ENCODE measurements at places on chromosomes 2 and 18. TPM values are rescaled to one million over a fixed set of nuclear protein-coding genes. Genes with fewer than 3 reads are reported as not detected.

The CYTIP gene
- total RNA-seq: 6.0 TPM

The CDH7 gene
- 0.07 TPM for total RNA-seq

The ARHGAP15 gene
- 3.3 TPM for total RNA-seq

The SP140 gene
- total RNA-seq: 2.9 TPM

The PRKAG3 gene
- not detected for total RNA-seq

The SCN9A gene
- 2.0 TPM for total RNA-seq

The SP140L gene
- 15.6 TPM for total RNA-seq

The TUBA3E gene
- 0.83 TPM for total RNA-seq

The RTKN gene
- total RNA-seq: 1.6 TPM

The INHBB gene
- total RNA-seq: 2.9 TPM

- no peak for DNase-seq
Measured at GRCh38 chr2:129910446-129911362, 68.8 kb upstream of the RAB6C start.

- DNase-seq: no peak
Measured at GRCh38 chr2:240946046-240946445, 39.9 kb downstream of the CROCC2 start.

GRCh38 chr2:727071-727470 is 49.9 kb upstream of the TMEM18 start:
- DNase-seq: no peak

DNA sequence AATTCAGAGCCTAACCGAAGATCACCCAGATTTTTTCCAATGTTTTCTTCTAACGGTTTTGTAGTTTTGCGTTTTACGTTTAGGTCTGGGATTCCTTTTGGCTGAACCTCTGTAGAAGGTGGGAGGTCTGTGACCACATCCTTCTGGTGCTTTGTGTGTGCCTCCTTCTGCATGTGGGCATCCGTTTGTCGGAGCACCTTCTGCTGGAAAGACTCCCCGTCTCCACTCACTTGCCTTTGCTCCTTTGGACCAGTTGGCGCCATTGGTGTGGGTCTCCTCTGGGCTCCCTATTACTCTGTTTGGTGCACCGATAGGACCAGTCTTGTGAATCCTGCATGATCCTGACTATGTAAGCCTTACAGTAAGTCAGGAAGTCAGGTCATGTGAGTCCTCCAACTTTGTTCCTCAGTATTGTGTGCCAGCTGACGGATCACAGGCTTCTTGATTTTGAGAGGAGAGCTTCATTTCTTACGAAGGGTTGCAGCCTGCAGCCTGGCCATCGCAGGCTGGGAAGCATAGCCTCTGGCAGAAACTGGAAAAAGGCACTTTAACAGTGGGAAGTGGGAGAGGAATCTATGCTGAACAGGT is 13.6 kb downstream of the AQP12A start:
- no peak for DNase-seq

GRCh38 chr2:152584301-152584700 is 133.0 kb downstream of the PRPF40A start:
- no peak for DNase-seq

GRCh38 chr2:229160180-229160579 is 110.9 kb downstream of the PID1 start:
- no peak for DNase-seq

DNA sequence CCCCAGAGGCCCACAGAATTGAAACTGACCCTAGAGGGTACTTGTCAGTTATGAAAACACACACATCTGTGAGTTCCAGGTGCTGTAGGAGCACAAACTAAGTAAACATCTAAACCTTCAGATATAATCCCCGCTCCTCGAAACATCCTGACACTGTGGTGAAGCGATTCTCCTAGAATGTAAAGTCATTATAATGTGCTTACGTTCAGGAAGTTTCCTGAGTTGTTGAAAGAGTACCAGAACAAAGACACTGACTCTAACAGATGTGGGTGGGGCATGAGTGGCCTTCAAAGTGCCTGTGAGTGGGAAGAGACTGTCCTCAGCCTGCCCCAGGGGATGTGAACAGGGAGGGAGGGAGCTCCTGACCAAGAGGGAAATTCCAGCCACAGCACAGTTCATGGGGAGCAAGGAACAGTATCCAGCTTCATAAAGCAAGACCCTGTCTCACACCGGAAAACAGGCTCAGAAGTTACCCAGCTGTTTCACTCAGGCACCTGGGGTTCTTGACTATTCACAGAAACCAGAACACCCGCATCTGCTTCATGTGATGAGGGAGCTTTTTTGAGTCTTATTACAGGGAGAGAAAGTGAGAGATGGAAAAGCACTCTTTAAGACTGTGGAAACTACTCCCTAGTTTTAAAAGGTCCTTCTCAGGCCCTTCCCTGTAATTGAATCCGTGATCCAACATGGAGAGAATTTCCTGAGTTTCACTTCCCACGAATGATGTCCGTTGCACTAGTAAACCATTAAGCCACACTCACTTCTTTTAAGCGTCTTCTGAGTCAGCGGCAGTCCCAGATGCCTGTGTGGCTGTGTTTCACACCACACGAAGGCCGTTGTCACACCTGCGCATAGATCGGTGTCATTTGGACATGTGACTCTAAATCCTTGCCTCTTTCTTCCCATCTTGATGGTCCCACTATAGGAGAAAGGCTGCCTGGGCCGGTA is 88.6 kb upstream of the EML6 start:
- DNase-seq: peak; percentile 35

GRCh38 chr2:202822411-202822810 is 49.2 kb downstream of the ICA1L start:
- DNase-seq: no peak

DNA sequence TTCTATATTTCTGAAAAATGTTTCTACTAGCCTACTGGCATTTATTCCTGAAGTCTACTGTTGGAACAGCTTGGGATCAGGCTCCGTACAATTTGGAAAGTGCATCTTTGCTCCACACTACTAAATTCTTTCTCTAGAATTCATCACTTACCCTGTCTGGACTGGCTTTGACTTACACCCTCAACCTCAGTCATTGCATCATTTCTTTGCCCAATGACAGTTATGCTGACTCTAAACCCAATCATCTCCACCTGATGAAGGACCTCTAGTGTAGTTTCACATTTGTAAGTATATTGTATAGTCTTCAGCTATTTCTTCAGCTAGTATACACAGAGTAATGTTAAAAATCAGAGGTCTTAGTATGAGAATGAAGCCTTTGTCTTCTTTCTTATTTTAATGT is 359.6 kb upstream of the MC4R start:
- DNase-seq: no peak

GRCh38 chr2:64613276-64613675 is 40.4 kb downstream of the SERTAD2 start:
- DNase-seq: no peak

DNA sequence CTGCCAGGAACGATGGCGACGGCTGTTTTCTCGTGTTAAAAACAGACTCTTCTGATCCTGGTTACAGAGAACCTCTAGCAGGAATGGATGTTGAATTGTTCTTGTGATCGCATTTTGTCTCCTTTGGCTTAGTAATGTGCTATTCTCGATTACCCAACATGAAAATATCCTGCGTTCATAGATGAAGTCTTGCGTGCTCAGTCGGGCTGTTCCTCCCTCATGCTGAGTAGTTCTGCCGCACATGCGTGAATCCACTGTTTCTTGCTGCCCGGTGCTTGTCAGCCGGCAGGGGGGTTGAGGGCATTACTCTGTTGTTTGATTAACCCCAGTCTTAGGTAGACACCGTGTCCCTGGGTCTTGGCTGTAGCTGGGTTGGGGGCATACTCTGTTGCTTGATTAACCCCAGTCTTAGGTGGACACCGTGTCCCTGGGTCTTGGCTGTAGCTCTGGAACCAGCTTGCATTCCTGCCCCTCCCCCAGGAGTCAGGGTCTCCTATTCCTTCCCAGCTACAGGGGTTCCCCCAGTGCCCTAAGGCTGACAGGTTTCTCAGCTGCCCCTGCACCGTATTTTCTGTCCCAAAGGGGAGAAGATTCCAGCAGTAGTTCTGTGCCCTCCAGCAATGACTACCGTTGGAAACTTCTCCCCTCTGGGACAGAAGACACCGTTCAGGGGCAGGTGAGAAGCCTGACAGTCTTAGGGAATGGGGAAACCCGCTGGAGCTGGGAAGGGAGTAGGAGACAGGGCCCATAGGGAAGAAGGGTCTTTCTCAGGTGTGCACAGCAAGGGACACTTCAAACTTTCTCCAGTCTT is 22.1 kb upstream of the ASB1 start:
- DNase-seq: no peak

DNA sequence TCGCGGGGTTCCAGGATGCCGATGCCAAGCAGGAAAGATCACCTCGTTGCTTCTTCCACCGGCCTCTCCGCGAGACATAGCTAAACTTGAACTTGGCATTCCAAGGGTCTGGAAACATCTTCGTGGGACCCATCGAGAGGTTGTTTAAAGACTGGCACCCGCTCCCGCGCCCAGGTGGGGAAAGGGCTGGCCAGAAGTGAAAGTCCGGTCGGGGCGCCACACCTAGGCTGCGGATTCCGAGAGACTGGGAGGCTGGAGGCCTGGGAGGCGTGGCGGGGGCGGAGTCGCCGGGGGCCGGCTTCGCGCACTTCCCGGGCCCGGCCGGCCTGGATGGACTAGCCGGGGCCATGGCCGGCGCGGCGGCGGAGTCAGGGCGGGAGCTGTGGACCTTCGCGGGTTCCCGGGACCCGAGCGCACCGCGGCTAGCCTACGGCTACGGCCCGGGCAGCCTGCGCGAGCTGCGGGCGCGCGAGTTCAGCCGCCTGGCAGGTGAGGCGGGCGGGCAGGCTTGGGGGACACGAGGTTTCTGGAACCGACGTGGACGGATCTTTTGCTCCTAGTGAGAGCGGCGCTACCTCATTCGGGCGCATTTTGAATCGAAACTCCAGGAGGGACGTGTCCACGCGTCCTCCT is at the start of gene MOCOS:
TSS of gene MOCOS (plus strand) at position 305 of the 633 bp plus-strand sequence. CDS start at position 348, 43 bp downstream.
- DNase-seq: peak; percentile 89

DNA sequence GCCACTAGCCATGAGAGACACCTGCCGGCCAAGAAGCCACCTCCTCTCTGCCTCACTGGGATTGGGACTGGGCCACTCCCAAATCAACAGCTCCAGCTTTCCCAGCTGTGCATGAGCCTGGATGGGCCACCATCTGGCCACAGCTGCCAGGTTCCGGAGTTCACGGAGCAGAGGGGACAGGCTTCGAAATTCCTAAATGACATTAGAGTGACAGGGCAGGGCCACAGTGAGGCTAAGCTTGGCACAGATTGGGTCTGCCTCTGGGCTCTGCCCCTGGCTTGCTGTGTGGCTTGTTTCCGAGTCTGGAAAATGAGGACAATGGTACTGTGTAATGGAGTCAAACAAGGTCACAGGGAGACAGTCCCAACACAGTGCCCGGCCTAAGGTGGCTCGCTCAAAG is 6.5 kb downstream of the DIPK1C start:
- no peak for DNase-seq

- DNase-seq: no peak
Measured at GRCh38 chr2:63569740-63570139, 18.5 kb downstream of the WDPCP start.

DNA sequence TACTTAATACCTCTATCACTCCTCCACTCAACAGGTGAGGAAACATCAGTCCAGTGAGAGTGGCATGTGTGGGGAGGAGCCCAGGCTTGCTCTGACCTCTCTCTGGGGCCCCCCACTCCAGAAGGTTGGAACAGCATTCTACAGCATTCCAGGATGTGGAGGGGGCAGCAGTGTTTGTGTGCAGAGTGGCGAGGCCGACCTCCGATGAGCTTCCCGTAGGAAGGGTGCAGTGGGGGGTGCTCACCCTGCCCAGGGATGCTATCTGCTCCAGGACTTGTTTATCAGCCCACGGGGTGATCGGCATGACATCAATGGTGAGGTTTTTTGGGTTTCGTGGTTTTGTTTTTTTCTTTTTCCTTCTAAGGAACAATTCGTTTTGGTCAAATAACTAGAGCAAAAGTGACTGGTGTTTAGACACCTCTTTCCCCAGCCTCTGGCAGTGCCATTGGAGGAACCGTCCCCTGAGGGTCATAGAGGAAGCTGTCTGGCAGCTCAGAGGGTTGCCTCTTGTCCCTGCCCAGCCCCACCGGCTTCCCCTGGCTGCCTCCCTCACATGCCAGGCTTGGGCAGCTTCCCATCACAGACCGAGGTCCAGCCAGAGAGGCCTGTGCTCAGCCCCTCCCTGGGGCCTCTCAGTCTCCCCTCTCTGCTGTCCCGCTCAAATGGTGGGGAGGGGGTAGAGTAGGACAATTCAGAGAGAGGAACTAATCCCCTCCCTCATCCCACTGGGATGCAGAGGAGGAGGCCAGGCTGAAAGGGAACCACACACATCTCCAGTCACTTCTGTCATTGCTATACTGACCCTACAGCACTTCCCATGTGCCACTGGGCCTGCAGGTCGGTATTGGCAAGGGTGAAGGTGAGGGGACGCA is 96.5 kb downstream of the ZFP36L2 start:
- DNase-seq: no peak

DNA sequence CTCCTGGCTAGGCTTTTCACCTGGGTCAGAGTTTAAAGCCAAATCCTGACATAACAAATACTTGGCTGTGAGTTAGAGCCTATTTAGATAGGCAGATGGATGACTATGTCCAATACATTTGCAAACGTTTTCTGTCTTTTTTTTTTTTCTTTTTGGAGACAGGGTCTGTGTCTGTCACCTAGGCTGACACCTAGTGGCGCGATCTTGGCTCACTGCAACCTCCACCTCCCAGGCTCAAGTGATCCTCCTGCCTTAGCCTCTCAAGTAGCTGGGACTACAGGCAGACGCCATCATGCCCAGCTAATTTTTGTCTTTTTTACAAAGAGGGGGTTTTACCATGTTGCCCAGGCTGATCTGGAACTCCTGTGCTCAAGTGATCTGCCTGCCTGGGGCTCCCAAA is 124.8 kb downstream of the DYM start:
- DNase-seq: no peak

DNA sequence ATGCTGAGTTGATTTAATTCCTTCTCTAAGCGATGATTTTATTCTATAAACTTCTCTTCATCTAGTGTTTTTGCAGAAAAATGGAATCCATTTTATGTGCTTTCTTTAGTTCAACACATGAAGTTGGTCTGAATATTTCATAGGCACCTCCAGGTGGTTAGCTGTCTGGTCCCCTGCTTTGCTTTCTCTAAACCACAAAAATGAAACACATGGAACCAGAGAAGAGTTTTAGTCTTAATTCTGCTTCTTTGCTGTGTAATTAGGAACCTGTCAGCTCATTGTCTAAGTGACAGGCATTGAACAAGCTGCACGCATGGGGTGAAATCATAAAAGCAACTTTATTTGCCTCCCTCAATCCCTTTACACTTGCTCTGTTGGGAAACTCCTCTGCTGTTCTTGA is 150.4 kb downstream of the PIK3C3 start:
- no peak for DNase-seq

GRCh38 chr2:62293490-62294271 is 97.8 kb downstream of the B3GNT2 start:
- peak; percentile 59 for DNase-seq

GRCh38 chr2:206353685-206354084 is 79.2 kb downstream of the ZDBF2 start:
- no peak for DNase-seq

- DNase-seq: no peak
Measured at GRCh38 chr2:145350011-145350410, 830.1 kb upstream of the ZEB2 start.

Measured in ovary (tissue), 10 donors.